ENCODE measurements at places on chromosomes 12 and 14. TPM values are rescaled to one million over a fixed set of nuclear protein-coding genes. Genes with fewer than 3 reads are reported as not detected.

Gene DBX2
- polyA plus RNA-seq: not detected

Gene CCDC175
- polyA plus RNA-seq: not detected

Gene VDR
- polyA plus RNA-seq: 0.47 TPM

Gene GLT8D2
- 1.2 TPM for polyA plus RNA-seq

Gene TTLL5
- 4.3 TPM for polyA plus RNA-seq

Gene ITPK1
- polyA plus RNA-seq: 9.4 TPM

Gene MYH7
- polyA plus RNA-seq: 0.02 TPM

Gene SLC8A3
- 0.10 TPM for polyA plus RNA-seq

DNA sequence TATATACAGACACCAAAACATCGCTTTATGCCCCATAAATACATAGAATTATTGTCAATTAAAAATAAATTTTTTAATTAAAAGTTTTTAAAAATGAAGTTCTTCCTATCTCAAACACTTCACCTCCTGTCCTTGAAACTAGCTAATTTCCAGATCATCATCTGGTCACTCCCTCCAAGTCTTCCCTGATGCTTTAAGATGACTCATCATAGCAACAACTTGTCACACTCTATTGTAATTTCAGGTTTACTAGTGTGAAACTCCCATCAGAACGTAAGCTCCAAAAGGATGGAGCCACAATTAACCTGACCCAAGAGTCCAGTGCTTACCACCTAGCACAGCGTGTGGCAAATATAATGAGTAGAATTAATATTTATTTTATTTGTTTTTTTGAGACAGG, 16.3 kb downstream of the GXYLT1 start:
- DNase-seq: no peak

GRCh38 chr12:101074940-101075680, 134.9 kb downstream of the SLC5A8 start:
- no peak for DNase-seq

DNA sequence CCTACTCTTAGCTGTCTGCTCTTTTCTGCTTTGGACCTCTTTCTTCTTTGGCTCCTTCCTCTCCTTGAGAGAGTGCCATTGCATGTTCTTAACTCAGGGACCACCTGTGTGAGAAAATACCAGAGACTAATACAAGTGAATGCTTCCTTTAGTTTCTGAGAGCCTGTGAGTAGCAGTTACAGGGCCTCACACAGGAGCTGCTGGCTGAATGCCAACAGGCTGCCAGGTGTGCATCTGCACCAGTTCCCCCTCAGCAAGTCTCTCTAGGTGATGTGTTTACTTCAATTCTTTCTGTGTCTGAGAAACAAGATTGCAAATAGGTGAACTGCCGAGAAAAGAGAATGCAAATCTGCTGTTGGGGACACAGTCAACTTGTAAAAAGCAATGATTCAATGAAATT, 108.2 kb downstream of the STXBP6 start:
- no peak for DNase-seq

GRCh38 chr12:127145929-127146789, 1120.8 kb upstream of the TMEM132C start:
- peak; percentile 63 for DNase-seq

GRCh38 chr12:11130999-11131398, 3.4 kb downstream of the TAS2R30 start:
- no peak for DNase-seq

- DNase-seq: no peak
These were observed 28.8 kb downstream of the HOXC4 start for GRCh38 chr12:54082397-54082892.

- DNase-seq: no peak
These were observed 222.6 kb upstream of the SYT1 start for GRCh38 chr12:78641837-78642423.

GRCh38 chr12:113403435-113404415, at the start of gene SDS:
TSS of gene SDS (minus strand) at chr12:113403887. CDS start at chr12:113399708, 4,179 bp downstream.
- no peak for DNase-seq

DNA sequence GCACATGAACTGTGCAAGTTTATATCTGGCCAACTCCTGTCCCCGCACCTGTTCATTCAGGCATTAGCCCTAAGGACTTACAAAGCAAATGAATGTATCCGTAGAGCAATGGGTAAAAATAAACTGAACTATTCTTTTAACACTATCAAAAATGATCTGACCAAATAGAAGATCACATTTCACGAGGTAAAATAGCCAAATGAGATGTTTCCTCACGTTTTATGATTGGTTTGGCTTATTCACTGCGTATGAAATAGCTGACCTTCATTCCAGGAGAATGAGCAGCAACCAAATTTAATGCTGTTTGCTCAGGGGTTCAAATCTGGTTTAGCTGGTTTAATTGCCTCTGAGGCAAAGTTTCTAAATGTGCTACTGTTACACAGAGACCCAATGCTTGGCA, 216.0 kb upstream of the EEA1 start:
- no peak for DNase-seq

- DNase-seq: no peak
These were observed 164.4 kb downstream of the KICS2 start for GRCh38 chr12:64057706-64058105.

GRCh38 chr14:65838565-65838964, 426.0 kb downstream of the FUT8 start:
- DNase-seq: no peak

GRCh38 chr14:36270191-36270590, 50.2 kb downstream of the MBIP start:
- DNase-seq: no peak

GRCh38 chr12:42010715-42011114, 134.0 kb downstream of the GXYLT1 start:
- no peak for DNase-seq

GRCh38 chr12:13223941-13224340, 27.4 kb downstream of the EMP1 start:
- no peak for DNase-seq

- no peak for DNase-seq
These were observed 115.7 kb downstream of the NUAK1 start for GRCh38 chr12:106023039-106023438.

DNA sequence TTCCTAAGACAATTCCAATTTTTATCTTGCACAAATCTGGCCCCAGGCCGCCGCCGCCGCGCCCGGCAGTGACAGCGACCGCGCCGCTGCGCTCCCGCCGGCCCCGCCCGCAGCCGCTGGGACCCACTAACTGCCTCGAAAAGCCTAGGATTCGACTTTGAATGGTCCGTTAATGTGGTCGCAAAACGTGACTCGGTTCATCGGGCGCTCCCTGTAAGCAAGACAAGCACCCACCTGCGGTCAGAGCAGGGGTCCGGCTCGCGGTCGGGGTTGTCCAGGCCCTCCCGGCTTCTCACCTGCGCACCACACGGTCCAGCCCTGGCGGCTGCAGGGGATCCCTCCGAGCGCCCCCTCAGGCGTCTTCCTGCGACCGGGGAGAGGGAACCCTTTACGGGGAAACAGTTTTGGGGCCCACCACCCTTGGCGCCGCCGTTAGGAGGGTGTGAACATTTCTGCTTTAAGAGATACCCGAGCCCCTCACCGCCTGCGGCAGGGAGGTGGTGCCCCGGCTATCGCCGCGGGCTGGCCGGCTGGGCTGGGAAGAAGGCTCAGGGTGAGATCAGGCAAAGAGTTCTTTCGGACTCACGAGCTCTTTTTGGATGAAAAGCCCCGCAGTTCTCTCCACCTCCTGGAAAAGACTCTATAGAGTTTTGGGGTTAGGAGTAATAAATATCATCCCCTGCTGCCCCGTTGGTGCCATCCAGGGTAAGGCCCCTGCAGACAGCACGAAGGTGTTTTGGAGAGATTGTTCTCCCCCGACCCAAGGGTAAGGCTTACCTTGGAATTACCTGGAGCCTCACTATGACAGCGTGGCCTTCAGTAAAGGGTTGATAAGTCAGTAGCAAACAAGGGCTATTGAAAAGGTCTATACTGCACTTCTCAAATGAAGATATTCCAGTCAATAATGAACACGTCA, 13.6 kb upstream of the FOXJ2 start:
- DNase-seq: peak; percentile 72

DNA sequence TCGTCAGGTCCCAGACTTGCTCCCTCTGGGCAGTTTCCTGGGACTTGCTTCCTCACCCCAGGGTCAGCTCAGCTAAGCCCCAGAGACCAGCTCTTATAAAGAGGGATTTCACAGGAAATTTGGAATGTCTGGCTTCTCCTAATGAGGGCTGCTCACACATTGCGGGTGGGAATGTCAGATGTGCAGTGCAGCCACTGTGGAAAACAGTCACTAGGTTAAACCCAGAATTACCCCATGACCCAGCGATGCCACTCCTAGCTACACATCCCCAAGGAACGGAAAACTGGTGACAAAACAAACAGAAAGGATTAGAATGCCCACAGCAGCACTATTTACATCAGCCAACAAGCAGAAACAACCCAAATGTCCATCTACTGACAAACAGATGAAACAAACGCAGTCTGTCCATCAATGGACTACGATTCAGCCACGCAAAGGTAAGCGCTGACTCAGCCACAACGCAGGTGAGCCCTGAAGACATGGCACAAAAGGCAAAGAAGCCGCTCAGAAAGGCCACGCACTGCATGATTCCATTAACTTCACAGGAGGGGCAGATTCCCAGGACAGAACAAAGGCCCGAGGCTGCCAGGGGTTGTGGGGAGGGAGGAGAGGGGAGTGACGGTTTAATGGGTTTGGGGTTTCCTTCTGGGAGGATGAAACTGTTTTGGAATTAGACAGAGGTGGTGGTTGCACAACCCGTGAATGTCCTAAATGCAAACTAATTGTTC, 63.0 kb downstream of the NCOR2 start:
- no peak for DNase-seq

DNA sequence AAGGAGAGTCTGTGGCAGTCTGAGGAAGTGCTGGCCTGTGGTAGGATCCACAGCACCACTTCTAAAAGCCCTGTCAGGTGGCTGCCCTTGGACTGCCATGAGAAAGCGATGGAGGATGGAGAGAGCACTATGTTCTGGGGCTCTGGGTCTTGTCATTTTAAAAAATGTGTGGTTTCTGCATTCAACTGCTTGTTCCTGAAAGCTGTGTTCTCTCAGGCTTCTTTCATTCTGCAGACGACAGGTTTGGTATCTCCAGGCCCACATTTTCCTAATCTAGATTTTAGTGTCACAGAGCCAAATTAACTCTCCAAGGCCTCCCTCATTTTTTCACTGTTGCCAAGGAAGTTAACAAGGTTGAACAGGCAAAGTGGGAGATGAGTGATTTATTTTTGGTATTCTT, 10.5 kb downstream of the OVCH1 start:
- no peak for DNase-seq
